ENCODE measurements at places on chromosomes 2 and 18.

DNA sequence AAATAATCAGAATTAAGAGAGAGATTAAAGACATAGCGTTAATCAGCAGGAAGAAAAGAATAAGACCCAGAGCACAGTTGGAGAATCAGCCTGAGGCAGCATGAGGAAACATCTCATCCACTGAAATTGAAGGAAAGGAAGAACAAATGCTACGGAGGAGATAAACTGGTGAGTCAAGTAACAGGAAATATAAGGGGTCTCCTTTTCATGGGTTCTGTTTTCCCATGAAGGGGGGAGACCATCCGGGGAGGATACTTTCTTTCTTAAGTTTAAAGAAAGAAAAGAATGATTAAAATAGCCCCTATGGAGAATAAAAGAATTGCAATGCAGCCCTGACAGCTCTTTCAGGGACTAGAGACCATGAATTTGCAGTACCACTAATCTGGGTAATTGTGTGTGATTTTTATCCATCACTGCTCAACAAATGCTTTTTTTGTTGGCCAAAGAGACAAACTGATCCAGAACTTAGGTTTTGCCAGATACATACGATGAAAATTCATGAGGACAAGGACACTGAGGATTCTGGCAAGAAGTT lies 17.7 kb downstream of the ROCK2 start:
- no peak for DNase-seq

GRCh38 chr2:100141906-100142305 lies 484 bp downstream of the AFF3 start:
- no peak for DNase-seq

GRCh38 chr2:15666861-15667808 lies 75.5 kb downstream of the DDX1 start:
- DNase-seq, result no peak

- DNase-seq, result no peak
Measured at GRCh38 chr2:175457895-175458448, 276.5 kb upstream of the ATP5MC3 start.

DNA sequence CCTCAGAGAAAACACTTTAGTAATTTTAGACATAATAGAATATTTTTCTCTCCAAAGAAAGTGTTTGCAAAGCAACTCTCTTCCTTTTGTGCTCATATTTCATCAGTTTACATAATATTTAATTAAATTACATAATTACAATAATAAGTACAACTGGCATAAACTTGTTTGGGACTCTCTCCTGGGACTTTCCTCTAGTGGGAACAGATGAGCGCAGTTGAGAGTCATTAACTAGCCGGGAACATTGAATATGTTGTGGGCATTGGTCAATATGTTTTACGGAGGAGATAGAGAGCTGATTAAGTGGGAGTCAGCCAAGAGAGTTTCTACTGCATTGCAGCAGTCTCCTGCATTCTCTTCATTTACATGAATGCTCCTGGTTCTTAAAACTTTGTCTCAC lies 607.7 kb downstream of the ARHGAP15 start:
- DNase-seq, result no peak

GRCh38 chr2:178514664-178515063 lies 34.4 kb downstream of the PLEKHA3 start:
- peak; percentile 95 for DNase-seq

DNA sequence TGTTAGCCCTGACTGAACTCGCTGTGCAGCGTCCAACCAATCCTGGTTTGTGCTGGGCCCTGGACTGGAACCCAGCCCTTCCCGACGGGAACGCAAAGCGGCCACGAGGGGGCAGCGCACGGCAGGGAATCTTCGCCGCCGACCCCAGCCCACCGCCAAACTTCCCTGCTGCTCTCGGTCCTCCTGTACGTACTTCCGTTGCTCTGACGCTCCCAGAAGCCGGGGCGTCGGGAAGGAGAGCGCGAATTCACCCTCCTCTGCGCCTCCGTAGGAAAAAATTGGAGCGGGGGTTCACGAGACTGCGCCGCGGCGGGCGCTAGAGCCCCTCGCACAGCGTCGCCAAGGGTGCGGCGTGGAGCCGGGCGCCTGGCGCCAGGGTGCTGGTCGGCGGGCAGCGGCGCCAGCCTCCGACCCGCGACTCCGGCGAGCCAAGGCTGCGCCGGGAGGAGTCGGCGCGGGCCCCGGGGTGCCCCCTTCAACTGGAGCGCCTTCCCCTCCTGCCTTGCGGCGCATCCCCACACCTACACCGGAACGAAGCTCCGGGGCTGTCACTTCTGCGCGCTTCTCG lies 873 bp upstream of the SH3RF3 start:
- peak; percentile 91 for DNase-seq

DNA sequence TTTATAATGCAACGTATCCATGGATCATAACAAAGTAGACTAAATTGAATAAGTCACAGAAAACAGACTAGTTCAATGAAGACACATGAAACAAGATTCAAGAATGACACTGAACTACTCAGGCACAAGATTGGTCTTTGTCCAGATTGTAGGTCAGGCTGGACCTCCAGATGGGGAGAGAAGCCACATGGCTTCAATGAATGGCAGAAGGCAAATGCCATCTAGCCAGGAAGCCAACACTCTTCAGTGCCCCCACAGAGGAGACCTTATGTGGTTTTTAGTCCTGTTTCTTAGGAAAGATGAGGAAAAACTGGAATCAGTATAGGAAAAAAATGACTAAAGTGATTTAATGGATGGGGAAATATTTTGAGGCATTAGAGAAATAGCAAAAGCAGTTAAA lies 43.1 kb downstream of the BOD1L2 start:
- DNase-seq, result no peak

- no peak for DNase-seq
Measured at GRCh38 chr2:161571051-161571429, 53.2 kb upstream of the SLC4A10 start.

Measured in HCEC 1CT (cell line).